ENCODE measurements at places on chromosomes 2 and 18.

DNA sequence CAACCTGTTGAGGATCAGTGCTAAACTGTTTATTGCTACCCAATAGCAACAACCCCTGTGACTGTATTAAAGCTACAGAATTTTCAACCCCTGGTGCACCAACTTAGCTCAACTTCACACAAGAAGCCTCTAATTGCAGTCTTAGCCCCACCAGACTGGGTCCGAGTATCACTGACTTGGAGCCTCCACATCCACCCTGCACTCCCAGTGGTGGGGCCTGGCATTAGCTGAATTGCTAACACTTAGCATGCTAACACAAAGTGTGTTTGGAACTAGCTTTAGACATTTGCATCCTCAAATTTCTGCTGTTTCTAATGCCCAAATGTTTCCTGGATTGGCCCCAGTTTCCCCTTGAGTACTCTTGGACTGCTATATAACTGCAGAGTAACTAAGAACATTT is 298.6 kb downstream of the AGPS start:
- DNase-seq, result no peak

GRCh38 chr2:128269063-128269989 is 49.3 kb downstream of the HS6ST1 start:
- no peak for DNase-seq

- no peak for DNase-seq
Measured at GRCh38 chr2:151733771-151734672, at the start of gene NEB. TSS of gene NEB (minus strand) at chr2:151734476. CDS start at chr2:151733156, 1,320 bp downstream.

- no peak for DNase-seq
Measured at GRCh38 chr18:43789234-43790000, 512.1 kb upstream of the SYT4 start.

- DNase-seq, result no peak
Measured at GRCh38 chr2:54122939-54123338, 7.5 kb downstream of the ACYP2 start.

DNA sequence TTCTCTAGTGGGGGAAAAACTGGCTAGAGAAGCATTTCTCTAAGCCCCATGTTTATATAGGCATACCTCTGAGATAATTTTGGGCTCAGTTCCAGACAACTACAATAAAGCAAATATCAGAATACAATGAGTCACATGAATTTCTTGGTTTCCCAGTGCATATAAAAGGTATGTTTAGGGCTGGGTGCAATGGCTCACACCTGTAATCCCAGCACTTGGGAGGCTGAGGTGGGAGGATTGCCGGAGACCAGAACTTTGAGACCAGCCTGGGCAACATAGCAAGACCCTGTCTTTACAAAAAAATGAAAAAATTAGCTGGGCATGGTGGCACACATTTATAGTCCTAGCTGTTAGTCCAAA is 22.2 kb downstream of the TSN start:
- DNase-seq, result no peak

GRCh38 chr18:52348209-52348608 is 8.2 kb downstream of the DCC start:
- DNase-seq, result no peak

- no peak for DNase-seq
Measured at GRCh38 chr18:40907842-40908241, 1047.2 kb upstream of the PIK3C3 start.

DNA sequence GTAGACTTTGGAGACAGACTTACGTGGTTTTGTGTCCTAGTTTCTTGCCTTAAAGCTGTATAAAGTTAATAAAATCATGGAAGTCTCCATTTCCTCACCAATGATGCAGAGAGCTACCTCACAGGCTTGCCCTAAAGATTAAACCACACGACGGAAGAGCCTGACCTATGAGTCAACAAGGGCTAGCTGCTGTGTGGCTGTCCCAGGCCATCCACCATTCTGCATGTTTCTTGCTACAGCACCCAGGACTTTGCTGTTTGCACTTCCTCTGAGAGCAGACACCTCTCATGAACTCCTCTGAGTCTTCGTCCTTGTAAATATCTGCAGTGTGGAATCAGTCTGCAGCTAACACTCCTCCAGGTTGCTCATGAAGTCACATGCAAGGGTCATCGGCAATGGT is 160.0 kb upstream of the TRIB2 start:
- DNase-seq, result no peak

DNA sequence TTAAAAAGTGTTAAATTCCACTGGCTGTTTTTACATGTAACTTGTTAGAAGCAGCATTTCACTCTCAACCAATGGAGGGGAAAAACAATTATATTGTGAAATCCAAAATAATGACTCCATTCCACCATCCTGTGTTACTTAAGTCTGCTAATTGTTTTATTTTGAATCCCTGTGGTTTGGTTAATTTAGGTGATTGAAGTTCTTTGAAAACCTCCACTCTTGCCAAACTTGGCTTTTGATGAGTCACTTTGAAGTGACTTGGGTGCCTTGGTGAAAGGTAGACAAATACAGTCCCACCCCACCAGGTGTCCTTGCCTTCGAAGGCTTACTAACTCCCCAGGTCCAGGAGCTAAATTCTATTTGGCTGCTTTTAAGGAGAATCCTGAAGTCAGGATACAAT is 1303.8 kb upstream of the NRXN1 start:
- DNase-seq, result no peak

GRCh38 chr18:45839414-45840395 is 14.2 kb downstream of the SIGLEC15 start:
- DNase-seq, result no peak

GRCh38 chr2:190636361-190636760 is 12.5 kb upstream of the NAB1 start:
- no peak for DNase-seq

- no peak for DNase-seq
Measured at GRCh38 chr2:232315923-232316299, 62.6 kb upstream of the ALPP start.

GRCh38 chr2:107308835-107309234 is 422.9 kb upstream of the ST6GAL2 start:
- no peak for DNase-seq

DNA sequence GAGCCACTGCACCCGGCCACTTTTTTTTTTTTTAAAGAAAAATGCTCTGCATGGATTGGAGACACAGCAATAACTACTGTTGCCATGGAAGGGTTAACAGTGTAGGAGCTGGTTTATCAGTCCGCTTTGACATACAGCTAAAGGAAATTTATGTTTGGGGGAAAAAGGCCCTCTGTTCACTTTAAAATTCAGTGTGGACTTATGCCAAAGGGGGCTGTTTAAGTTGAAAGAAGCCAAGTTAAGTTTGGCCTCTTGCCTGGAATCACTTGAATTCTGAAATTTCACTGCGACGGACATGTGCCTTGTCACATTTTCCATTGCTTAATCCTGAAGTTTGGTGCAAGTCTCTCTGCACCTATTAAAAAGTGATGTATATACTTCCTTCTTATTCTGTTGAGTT is 3.1 kb downstream of the KCNE4 start:
- no peak for DNase-seq

- DNase-seq, result no peak
Measured at GRCh38 chr2:152022090-152022489, 76.8 kb downstream of the CACNB4 start.

- DNase-seq, result no peak
Measured at GRCh38 chr2:61774351-61774750, 79.5 kb downstream of the FAM161A start.

DNA sequence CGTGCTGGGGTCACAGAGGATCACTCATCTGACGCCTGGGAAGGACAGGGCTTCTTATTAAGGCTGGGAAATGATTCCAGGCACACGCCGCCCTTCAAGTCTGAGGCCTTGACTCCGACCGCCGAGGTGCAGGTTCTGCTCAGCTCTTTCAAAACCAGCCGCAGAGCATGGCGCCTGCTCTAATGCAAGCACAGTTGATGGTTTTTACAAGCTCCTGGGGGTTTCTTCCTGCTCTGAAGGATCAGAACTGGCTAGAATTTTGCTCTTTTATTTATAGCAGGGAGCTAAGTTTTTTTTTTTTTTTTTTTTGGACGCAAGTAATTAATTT is 32.0 kb downstream of the CDCA7 start:
- no peak for DNase-seq

GRCh38 chr2:191758518-191759507 is 80.9 kb downstream of the NABP1 start:
- DNase-seq, result no peak

DNA sequence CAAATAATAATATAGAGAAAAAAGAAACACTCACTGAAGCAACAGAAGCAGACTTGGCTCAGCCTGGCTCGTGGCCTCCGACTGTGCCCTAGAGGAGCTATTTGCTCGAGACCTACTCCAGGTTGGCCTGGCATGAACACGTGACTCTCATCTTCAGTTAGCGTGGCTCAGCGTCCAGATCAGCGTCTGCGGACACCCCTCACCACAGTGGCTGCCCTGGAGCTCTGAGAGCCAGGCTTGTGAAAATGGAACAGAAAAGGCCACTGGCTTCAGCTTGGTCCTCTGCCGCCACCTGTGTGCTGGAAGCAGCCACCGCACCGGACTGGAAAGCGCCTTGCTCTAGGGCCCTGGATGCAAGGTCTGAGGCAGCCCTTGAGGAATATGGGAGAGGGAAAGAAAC is 1184.0 kb upstream of the GYPC start:
- no peak for DNase-seq

DNA sequence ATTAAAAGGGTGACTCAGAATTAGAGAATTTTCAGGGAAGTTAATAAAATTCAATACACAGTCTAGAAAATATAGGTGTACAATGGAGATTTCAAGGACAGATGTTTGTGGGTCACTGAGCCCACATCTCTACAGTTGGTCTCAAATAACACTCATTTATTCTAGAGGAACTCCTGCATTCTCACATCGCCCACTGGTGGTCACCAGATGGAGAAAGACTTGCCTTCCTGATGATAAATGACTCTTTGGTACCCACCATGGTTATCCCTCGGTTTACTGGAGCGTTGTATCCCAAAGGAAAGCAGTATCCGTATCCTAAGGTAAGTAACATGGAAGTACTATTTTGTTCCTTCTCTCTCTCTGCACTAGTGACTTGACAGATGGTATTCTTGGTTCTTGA is 1297.1 kb downstream of the DPP10 start:
- no peak for DNase-seq

GRCh38 chr18:45755934-45756333 is 32.0 kb downstream of the SLC14A1 start:
- no peak for DNase-seq

- peak; percentile 5 for DNase-seq
Measured at GRCh38 chr18:42053188-42053781, 98.3 kb downstream of the PIK3C3 start.

DNA sequence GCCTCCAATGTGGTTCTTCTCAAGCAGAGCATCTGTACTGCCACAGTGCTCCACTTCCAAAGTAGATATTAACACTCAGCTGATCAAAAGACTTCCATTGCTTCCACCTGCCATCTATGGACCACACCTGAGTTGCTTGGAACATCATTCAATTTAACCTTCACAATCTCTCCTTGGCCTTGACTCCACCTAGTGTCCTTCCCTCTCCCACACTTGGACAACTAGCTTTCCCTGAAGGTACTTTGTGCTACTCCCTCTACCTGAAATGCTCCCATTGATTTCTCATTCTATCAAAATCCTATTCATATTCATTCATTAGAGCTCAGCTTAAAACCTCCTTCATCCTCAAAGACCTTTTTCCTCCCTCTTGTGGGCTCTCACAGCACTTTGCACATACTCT is 48.7 kb downstream of the SOWAHC start:
- no peak for DNase-seq
